Bronchial epithelial cell (primary cell): ENCODE measurements at places on chromosomes 16 and 17. TPM values are rescaled to one million over a fixed set of nuclear protein-coding genes. Genes with fewer than 3 reads are reported as not detected.

TEDC2 gene
- total RNA-seq = 0.53 and 0.64 TPM in 2 replicates

DNA sequence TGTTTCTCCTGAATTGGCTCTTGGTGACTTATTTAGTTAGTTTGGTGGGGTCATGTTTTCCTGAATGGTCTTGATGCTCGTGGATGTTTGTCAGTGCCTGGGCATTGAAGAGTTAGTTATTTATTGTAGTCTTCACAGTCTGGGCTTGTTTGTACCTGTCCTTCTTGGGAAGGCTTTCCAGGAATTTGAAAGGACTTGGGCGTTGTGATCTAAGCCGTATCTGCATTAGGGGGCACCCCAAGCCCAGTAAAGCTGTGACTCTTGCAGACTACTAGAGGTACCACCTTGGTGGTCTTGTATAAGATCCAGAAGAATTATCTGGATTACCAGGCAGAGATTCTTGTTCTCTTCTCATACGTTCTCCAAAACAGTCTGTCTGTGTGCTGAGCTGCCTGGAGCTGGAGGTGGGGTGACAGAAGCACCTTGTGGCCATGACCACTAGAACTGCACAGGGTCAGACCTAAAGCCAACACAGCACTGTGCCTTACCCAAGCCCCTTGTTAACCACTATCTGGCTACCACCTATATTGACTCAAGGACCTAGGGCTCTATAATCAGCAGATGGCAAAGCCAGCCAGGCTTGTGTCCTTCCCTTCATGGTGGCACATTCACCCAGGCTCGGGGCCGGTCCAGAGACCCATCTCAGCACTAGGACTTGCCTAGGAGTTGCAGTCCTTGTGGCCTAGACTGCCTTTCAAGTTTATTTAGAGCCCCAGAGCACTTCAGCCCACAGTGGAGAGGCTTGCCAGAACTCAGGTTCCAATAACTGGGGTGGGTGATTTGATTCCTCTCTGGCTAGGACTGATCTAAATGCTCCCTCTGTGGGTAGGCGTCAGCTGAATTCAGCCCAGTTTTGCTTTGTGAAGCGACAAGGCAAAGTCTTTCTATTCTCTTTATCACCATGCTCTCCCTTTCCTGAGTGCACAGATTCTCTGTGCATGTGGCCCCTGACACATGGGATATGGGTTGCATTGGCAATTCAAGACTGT lies 11.0 kb downstream of the RNF135 start:
- peak; percentile 52 for DNase-seq

DNA sequence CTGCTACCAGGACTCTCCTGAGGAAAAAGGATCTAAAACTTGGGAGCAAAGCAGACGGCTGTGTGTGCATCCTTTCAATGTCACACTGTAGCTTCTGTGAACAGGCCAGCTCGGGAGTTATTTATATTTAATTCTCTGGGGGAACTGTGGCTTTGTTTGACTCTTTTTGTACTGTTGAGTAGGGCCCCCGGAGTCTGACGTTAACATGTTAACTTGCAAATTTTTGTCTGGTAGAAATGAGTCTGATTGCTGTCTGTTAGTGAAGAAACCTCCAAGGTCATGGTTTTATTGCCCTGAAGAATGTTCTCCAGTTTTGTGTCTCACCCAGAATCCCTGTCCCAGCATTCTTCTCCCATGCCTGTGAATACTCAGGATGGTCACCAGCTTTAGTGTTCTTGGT lies 14.2 kb upstream of the KCNG4 start:
- DNase-seq = no peak

MYH2 gene
- total RNA-seq = not detected in 2 replicates

DNA sequence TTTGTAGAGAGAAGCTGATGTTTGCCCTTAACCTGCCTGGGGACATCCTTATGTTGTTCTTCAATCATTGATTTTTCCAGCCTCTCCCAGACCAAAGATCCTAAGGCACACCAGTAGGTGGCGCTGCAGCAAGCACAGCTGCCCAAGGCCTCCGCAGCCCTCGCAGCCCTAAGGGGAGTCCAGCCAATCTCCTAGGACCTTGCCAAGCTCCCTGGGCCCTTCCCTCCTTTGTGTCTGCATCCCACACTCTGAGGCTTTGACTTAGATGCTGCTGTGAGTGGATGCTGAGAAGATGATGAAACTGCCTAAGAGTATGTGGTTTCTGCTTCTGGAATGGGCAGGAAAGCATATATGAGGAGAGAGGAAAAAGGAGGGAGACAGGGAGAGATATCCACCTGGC lies 47.1 kb downstream of the SPACA3 start:
- DNase-seq = no peak

- no peak for DNase-seq
Measured at GRCh38 chr17:67439269-67439668, 62.2 kb downstream of the PITPNC1 start.

ABCA9 gene
- 0.13 and 0.26 TPM in 2 replicates for total RNA-seq

- peak; percentile 77 for DNase-seq
Measured at GRCh38 chr17:55540414-55541091, 29.3 kb upstream of the SMIM36 start.

GRCh38 chr16:84413244-84414004 lies 45.1 kb downstream of the ATP2C2 start:
- DNase-seq = no peak

DNA sequence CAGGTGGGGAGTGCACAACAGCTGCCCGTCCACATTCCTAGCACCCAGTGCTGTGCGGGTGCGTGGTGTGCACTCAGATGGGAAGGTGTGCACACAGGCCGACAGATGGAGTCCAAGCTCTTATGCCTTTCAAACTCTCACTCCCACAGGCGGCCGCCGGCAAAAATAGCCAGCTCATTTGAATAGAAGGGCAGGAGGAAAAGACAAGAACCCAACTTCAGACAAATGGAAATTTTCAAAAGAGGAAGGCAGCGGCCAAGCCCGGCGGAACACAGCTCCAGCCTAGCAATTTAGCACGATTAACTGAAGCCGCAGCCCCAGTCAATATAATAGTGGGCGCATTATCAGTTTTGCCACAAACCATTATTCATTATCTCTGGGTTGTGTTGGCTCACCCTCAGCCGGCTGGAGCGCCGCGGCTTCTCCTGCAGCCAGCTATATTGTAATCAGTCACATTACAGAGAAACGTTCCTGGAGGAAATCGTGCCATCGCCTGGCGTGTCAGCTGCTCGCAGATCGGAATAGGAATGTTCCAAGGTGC lies 103.9 kb upstream of the SEC14L1 start:
- no peak for DNase-seq

- no peak for DNase-seq
Measured at GRCh38 chr17:65730711-65731169, 169.3 kb upstream of the AXIN2 start.

DNA sequence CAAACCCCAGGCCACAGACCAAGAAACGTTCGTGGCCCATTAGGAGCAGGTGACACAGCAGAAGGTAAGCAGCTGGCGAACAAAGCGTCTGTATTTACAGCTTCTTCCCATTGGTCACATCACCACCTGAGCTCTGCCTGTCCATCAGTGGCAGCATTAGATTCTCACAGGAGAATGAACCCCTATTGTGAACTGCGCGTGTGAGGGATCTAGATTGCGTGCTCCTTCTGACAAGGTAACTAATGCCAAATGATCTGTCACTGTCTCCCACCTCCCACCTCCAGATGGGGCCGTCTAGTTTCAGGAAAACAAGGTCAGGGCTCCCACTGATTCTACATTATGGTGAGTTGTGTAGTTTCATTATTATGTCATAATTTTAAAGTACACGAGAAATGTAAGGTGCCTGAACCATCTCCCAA lies 186.3 kb downstream of the CPPED1 start:
- no peak for DNase-seq
